Sigmoid colon (tissue), 7 donors: ENCODE measurements at places on chromosomes 16 and 17. TPM values are rescaled to one million over a fixed set of nuclear protein-coding genes. Genes with fewer than 3 reads are reported as not detected.
A peak's percentile ranks its signal among the peaks of the same experiment; 100 is the strongest.

- peaks cover 7% of the 10 kb centered on the region for H3K4me1 ChIP-seq
- peaks cover 6% of the 10 kb centered on the region for H3K27me3 ChIP-seq
- no peak for DNase-seq
- H3K4me3 ChIP-seq, result no peak overlapping the region
Measured at GRCh38 chr16:87542531-87543102, 49.8 kb upstream of the ZCCHC14 start.

DNA sequence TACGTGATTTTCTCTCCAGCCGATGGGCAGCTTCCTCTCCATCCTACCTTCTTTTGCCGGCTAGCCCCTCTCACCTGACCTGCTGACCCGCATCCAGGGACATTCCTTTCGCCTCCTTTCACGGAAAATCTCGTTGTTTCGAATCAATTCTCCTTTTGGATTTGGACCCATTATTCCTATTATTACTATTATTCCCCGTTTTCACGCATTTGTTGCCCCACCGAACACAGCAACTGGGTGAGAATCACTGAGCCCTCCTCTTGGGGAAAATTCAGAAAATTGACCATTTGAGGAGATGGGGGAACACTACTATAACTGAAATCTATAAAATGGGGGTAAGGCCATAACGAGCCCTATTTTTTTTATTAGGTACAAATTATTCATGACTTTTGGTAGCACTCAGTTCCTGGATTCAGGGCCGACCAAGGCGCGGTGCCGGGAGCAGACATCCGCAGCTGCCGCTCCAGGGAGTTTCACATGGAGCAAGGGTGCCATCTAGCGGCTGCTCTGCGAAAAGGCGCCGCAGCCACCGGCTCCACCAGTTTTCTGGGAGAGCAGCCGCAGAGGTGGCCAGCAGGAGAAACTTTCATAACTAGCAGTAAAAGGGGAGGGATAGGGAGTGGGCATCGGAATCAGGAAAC lies 3.3 kb upstream of the HOXB8 start:
- no peaks in the 10 kb centered on the region for H3K36me3 ChIP-seq
- H3K4me3 ChIP-seq, result no peak overlapping the region
- H3K27ac ChIP-seq, result no peak overlapping the region
- peak; percentile 95 for DNase-seq
- H3K4me1 ChIP-seq, result peaks cover 28% of the 10 kb centered on the region

- H3K4me3 ChIP-seq, result peak overlapping the region; percentile 84
- H3K27ac ChIP-seq, result peak overlapping the region; percentile 88
- no peaks in the 10 kb centered on the region for H3K4me1 ChIP-seq
- DNase-seq, result no peak
Measured at GRCh38 chr17:69326377-69327059, 415 bp downstream of the ABCA5 start.

- no peak overlapping the region for H3K27ac ChIP-seq
- H3K4me1 ChIP-seq, result no peaks in the 10 kb centered on the region
- H3K4me3 ChIP-seq, result no peak overlapping the region
- peak; percentile 49 for DNase-seq
- H3K27me3 ChIP-seq, result no peaks in the 10 kb centered on the region
Measured at GRCh38 chr17:82835766-82836512, 3.9 kb downstream of the ZNF750 start.

DNA sequence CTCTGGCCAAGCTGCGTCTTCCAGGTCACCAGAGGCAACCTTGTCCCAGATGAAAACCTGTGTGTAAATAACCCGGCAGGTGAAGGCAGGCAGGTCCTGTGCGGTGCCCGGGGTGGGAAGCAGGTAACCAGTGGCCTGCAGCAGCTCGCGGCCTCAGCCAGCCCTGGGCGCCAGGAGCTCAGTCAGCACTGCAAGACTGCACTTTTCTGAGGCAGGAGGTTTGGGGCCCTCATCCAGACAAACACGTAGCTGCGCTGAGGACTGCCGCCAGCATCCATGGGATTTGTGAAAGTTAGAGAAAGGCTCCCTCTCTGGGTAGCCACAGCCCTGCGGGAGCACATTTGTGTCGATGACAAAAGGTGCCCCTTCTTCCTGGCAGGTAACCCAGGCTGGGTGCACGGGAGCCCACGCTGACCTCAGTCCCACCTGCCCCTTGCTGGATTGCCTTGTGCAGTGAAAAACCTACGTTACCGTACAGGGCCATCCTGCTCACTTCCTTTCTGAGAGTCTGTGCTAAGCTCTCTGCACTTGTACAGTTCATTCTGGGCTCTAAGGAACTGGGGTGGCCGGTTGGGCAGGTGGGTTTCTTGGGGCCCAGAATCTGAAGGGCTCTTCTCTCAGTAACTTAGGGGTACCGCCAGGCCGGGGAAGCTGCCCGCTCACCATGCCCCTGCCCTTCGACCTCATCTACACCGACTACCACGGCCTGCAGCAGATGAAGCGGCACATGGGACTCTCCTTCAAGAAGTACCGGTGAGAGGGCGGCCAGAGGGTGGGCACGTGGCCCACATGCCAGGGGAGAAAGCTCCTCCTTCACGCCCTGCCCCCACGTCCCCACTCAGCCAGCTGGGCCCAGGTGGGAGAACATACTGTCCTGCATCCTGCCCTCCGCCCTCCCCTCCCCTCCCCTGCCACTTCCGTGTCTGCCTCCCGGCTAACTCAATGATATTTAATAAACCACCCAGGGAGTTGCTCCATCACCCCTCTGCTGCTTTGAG lies 56.4 kb downstream of the MGAT5B start:
- DNase-seq, result no peak
- no peak overlapping the region for H3K4me3 ChIP-seq
- peaks cover 42% of the 10 kb centered on the region for H3K27me3 ChIP-seq
- H3K36me3 ChIP-seq, result no peaks in the 10 kb centered on the region

DNA sequence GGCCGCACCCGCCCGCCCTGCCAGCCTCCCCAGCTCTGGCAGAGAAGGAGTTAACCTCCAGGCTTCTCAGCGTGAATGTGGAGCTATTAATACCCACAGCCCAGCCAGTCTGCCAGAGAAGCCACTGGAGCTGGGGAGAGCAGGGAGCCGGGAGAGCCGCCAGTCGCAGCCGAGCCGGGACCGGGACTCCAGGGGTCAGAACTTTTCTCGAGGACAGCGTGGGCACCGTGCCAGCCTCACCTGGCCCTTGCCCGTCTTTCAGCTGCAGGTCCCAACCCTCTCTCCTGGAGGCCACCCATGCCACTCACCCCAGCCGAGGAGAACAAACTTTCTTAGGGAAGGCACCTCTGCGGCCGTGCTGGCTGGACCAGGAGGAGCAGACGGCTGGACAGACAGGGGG lies 33.8 kb upstream of the SBK1 start:
- peak overlapping the region; percentile 2 for H3K4me3 ChIP-seq
- no peaks in the 10 kb centered on the region for H3K36me3 ChIP-seq
- no peak overlapping the region for H3K27ac ChIP-seq
- H3K27me3 ChIP-seq, result peaks cover 9% of the 10 kb centered on the region

GRCh38 chr16:82735673-82736091 lies 108.9 kb downstream of the CDH13 start:
- H3K4me3 ChIP-seq, result no peak overlapping the region
- no peak for DNase-seq
- H3K27ac ChIP-seq, result peak overlapping the region; percentile 47
- H3K4me1 ChIP-seq, result no peaks in the 10 kb centered on the region

DNA sequence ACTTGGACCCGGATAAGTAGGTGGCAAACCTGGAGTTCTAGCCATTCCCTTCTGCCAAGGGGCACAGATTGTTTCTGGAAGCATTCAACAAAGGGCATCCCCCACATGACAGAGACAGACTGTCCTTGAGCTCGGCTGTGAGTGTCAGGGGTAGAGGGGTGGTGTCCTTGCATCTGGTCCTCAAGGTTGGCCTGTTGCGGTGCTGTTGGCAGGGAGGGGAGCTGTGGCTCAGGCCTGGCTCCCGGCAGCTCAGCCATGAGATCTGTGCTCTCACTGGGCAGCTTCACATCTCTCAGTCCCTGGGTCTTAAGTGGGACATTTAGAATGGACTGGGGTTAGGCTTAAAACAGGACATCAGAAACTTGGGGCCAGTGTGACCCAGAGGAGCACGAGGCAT lies 20.4 kb downstream of the CCDC182 start:
- no peaks in the 10 kb centered on the region for H3K36me3 ChIP-seq
- no peaks in the 10 kb centered on the region for H3K4me1 ChIP-seq
- no peaks in the 10 kb centered on the region for H3K27me3 ChIP-seq
- no peak for DNase-seq

- no peaks in the 10 kb centered on the region for H3K4me1 ChIP-seq
- no peak overlapping the region for H3K27ac ChIP-seq
- no peak overlapping the region for H3K4me3 ChIP-seq
- H3K27me3 ChIP-seq, result no peaks in the 10 kb centered on the region
- H3K36me3 ChIP-seq, result no peaks in the 10 kb centered on the region
Measured at GRCh38 chr16:82328881-82329469, 159.0 kb upstream of the MPHOSPH6 start.

- H3K27me3 ChIP-seq, result no peaks in the 10 kb centered on the region
- no peaks in the 10 kb centered on the region for H3K36me3 ChIP-seq
- no peak for DNase-seq
- H3K4me1 ChIP-seq, result no peaks in the 10 kb centered on the region
- H3K4me3 ChIP-seq, result no peak overlapping the region
- peak overlapping the region; percentile 73 for H3K27ac ChIP-seq
Measured at GRCh38 chr17:65785109-65785508, 223.7 kb upstream of the AXIN2 start.

- no peak overlapping the region for H3K27ac ChIP-seq
- H3K36me3 ChIP-seq, result peaks cover 6% of the 10 kb centered on the region
- no peaks in the 10 kb centered on the region for H3K27me3 ChIP-seq
- no peak for DNase-seq
- peaks cover 16% of the 10 kb centered on the region for H3K4me1 ChIP-seq
- H3K4me3 ChIP-seq, result no peak overlapping the region
Measured at GRCh38 chr17:40150276-40150675, 9.9 kb downstream of the CASC3 start.

DNA sequence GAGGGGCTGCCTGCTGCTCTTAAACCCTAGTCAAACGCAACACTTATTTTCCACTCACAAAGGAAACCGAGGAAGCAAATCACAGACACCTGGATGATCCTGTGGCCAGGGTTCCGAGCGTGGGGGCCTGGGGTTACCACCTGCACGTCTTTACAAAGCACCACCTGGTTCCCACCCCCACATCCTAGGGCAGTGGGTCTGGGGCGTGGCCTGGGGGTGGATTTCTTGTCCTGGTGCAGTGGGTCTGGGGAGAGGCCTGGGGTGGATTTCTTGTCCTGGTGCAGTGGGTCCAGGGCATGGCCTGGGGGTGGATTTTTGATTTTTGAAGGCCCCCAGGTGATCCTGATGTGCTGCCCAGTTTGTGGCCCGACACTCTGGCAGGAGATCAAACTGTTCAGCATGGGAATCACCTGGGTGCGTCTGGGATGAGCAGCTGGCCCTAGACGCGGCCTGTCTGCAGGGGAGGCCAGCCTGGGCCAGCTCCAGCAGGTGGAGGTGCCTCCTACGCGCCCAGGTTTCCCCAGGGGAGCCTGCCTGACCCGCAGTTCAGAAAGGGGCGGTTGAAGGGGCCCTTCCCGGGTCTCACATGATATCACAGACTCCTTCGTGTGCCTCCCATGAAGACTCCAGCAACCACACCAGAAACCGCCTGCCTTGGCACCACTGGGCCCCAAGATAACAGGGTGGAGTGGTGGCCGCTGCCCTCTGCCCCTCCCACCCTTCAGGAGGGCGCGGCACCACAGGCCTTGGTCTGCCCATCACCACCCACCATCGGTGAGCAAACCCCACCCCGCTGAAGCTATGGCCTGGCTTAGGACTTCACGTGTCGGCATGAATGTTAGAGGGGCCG lies 6.3 kb downstream of the HAGH start:
- H3K4me1 ChIP-seq, result peaks cover 18% of the 10 kb centered on the region
- DNase-seq, result no peak
- H3K27me3 ChIP-seq, result no peaks in the 10 kb centered on the region
- no peak overlapping the region for H3K27ac ChIP-seq
- peaks cover 42% of the 10 kb centered on the region for H3K36me3 ChIP-seq
- no peak overlapping the region for H3K4me3 ChIP-seq

GRCh38 chr17:17093764-17094163 lies 51.5 kb downstream of the MPRIP start:
- no peak for DNase-seq
- H3K27me3 ChIP-seq, result no peaks in the 10 kb centered on the region
- no peaks in the 10 kb centered on the region for H3K36me3 ChIP-seq
- no peak overlapping the region for H3K4me3 ChIP-seq
- peaks cover 59% of the 10 kb centered on the region for H3K4me1 ChIP-seq
- H3K27ac ChIP-seq, result no peak overlapping the region

- no peaks in the 10 kb centered on the region for H3K36me3 ChIP-seq
- no peak for DNase-seq
- no peaks in the 10 kb centered on the region for H3K4me1 ChIP-seq
- H3K27ac ChIP-seq, result no peak overlapping the region
- H3K27me3 ChIP-seq, result no peaks in the 10 kb centered on the region
- no peak overlapping the region for H3K4me3 ChIP-seq
Measured at GRCh38 chr17:33642002-33642401, 348.9 kb upstream of the ASIC2 start.

DNA sequence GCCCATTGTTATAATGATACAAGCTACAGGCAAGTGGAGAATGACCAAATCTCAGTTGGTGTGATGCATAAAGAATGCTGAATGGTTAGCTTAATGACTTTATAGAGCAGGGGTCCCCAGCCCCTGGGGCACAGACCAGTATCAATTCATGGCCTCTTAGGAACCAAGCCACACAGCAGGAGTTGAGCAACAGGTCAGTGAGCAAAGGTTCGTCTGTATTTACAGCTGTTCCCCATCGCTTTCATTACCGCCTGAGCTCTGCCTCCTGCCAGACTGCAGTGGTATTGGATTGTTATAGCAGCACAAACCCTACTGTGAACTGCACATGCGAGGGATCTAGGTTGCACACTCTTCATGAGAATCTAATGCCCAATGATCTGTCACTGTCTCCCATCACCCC lies 114.0 kb upstream of the ZFHX3 start:
- H3K36me3 ChIP-seq, result no peaks in the 10 kb centered on the region
- no peak overlapping the region for H3K4me3 ChIP-seq
- no peak for DNase-seq

- H3K4me3 ChIP-seq, result no peak overlapping the region
- H3K27me3 ChIP-seq, result no peaks in the 10 kb centered on the region
- DNase-seq, result no peak
- peaks cover under 1% of the 10 kb centered on the region for H3K36me3 ChIP-seq
Measured at GRCh38 chr17:42005166-42005565, 12.1 kb downstream of the DNAJC7 start.

- no peaks in the 10 kb centered on the region for H3K27me3 ChIP-seq
- DNase-seq, result peak; percentile 4
- H3K36me3 ChIP-seq, result no peaks in the 10 kb centered on the region
- H3K27ac ChIP-seq, result peak overlapping the region; percentile 74
Measured at GRCh38 chr16:15873301-15873700, 15.1 kb downstream of the CEP20 start.

- H3K36me3 ChIP-seq, result no peaks in the 10 kb centered on the region
- peaks cover 5% of the 10 kb centered on the region for H3K4me1 ChIP-seq
- H3K4me3 ChIP-seq, result no peak overlapping the region
- H3K27me3 ChIP-seq, result peaks cover 80% of the 10 kb centered on the region
- DNase-seq, result no peak
- H3K27ac ChIP-seq, result no peak overlapping the region
Measured at GRCh38 chr16:89573826-89574680, 1.5 kb upstream of the CPNE7 start.

- H3K27me3 ChIP-seq, result no peaks in the 10 kb centered on the region
- H3K27ac ChIP-seq, result no peak overlapping the region
- peaks cover 6% of the 10 kb centered on the region for H3K36me3 ChIP-seq
- peaks cover 22% of the 10 kb centered on the region for H3K4me1 ChIP-seq
- H3K4me3 ChIP-seq, result no peak overlapping the region
Measured at GRCh38 chr16:57475711-57476339, 10.5 kb downstream of the DOK4 start.

Gene DYNLRB2
- total RNA-seq, result 1.9 TPM

Gene FN3K
- 11.9 TPM for total RNA-seq

Gene PGS1
- total RNA-seq, result 29.3 TPM

Gene UMOD
- total RNA-seq, result not detected

Gene TXNDC11
- total RNA-seq, result 25.3 TPM

Gene HSD3B7
- total RNA-seq, result 15.5 TPM

Gene SPATA32
- not detected for total RNA-seq

Gene MYH2
- 0.36 TPM for total RNA-seq

Gene SGCA
- total RNA-seq, result 80.1 TPM
